ENCODE measurements at places on chromosomes 1 and 21. TPM values are rescaled to one million over a fixed set of nuclear protein-coding genes. Genes with fewer than 3 reads are reported as not detected.

The KCNE1 gene
- total RNA-seq, result 11.1 TPM

DNA sequence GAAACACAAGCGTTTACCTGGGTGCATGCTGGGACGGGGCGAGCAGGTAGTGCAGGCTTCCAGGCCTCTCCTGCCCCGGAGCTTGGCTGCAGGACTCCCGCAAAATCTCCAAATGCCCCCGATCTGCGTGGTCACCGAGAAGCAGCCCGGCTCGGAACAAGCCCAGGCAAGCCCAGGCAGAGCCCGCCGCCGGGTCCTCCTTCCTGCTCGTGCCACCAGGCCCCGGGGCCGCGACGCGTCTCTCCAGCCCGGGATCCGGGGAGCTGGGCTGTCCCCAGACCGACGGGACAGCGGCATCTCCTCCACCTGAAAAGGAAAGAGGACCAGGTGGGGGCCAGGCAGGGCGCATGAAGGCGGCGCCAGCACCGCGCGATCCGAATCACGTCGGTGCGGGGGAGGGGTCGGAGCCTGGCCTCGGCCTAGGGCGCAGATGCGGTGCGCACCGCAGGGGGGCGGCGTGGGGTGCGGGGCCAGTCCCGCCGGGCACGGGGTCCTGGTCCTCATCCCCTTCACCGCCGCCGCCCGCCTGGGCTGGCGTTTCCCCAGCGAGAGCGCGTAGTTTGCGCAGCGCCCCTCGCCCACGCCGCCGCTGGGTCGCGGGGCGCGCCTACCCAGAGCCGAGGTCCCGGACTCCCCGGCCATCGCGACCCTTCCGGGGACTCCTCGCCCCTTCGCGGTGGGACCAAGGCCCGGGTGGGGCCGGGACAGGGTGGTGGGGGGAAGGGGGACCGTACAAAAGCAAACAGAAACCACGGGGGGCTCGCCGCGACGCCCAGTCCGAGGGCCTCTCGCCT, 52.4 kb upstream of the H6PD start:
- peak; percentile 84 for DNase-seq

DNA sequence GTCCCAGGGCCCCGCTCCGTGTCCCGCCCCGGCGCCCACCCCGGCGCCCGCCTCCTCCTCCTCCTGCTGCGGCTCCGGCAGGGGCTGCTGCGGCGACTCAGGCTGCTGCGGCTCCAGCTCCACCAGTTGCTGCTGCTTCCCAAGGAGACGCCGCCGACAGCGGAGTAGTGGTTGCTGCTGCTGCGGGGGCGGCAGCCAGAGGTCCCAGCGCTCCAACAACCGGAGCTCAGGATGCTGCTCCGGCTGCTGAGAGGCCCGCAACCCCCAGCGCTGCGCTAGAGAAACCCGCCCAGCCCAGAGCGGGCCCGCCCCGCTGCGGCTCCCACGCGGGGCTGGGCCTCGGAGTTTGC, 1.1 kb downstream of the CRCT1 start:
- DNase-seq, result no peak

- DNase-seq, result no peak
These were observed 88.0 kb upstream of the IVNS1ABP start for GRCh38 chr1:185404907-185405568.

DNA sequence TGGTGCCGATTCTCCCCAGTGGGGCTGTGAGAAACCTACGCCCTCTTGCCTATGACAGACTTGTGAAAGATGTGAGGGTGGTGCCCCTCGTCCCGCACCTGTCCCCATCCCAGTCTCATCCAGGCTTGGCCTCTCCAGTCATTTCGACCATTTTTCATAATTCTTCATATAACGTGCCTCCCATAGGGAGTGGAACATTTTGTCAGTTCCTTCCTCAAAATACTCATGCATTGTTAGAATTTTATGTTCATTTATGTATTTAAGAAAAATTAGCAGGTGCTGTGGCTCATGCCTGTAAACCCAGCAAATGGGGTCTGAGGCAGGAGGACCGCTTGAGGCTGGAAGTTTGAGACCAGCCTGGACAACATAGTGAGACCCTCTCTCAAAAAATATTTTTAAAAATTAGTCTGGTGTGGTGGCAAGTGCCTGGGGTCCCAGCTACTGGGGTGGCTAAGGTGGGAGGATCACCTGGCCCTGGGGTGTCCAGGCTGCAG, 19.7 kb upstream of the SMPDL3B start:
- DNase-seq, result no peak

DNA sequence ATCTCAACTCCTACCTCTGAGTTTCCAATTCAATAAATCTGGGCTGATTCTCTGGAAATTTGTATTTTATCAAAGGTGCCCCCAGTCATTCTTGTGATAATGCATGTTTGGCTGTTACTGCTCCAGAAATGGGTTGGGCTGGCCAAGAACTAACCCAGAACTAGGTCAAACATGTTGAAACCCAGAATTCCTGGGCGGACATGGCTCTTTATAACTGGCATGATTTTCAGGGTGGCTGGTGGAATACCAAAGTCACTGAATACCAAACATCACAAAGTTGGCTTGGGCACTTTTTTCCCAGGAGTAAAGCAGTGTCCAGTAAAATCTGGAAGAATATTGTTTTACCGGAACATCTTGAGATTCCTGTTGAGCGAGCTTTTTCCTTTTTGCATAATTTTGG, 89.4 kb upstream of the S1PR1 start:
- no peak for DNase-seq

The FCRLB gene
- 2.3 TPM for total RNA-seq

DNA sequence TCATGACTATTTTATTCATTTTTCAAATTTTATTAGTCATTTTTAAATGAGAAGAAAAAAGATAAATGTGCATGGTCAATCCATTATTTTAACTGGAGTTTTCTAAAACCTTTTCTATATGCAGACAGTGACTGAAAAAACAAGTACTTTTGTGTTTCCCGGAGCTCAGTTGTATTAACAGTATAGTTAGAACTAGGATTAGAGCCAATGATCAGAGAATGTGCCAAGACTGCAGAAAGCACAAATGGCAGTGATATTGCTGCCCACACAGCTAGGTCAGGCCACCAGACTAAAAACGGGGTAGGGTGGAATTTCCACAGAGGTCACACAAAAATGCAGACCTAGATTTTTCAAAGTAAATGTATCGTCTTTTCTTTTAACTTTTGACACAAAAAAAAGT, 163.1 kb upstream of the GRIK3 start:
- DNase-seq, result no peak

The GJA9 gene
- not detected for total RNA-seq

- no peak for DNase-seq
These were observed 91.9 kb downstream of the AK5 start for GRCh38 chr1:77373702-77374101.

The RAP1GAP gene
- 12.1 TPM for total RNA-seq

- DNase-seq, result no peak
These were observed 56.5 kb upstream of the PLA2G4A start for GRCh38 chr1:186772228-186772627.

DNA sequence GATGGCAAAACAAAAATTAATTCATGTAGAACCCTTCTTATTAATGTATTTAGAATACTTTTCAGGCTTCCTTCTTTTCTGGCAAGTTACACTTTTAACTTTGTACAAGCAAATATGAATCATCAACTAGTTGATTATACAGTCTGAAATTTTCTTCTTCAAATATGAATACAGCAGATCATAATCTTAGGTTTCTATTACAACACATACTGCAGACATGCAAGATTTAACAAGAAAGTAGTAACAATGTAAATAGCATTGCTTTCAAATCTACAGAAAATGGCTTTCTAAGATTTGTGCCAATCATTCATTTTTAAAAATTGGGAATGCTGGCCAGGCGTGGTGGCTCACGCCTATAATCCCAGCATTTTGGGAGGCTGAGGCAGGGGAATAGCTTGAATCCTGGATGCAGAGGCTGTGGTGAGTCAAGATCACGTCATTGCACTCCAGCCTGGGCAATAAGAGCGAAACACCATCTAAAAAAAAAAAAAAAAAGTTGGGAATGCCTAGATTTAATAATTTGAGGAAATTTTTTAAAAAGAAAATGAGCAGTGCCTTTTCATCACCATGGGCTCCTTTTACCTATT, 68.4 kb upstream of the DPYD start:
- no peak for DNase-seq

The GPR3 gene
- total RNA-seq, result 0.28 TPM

DNA sequence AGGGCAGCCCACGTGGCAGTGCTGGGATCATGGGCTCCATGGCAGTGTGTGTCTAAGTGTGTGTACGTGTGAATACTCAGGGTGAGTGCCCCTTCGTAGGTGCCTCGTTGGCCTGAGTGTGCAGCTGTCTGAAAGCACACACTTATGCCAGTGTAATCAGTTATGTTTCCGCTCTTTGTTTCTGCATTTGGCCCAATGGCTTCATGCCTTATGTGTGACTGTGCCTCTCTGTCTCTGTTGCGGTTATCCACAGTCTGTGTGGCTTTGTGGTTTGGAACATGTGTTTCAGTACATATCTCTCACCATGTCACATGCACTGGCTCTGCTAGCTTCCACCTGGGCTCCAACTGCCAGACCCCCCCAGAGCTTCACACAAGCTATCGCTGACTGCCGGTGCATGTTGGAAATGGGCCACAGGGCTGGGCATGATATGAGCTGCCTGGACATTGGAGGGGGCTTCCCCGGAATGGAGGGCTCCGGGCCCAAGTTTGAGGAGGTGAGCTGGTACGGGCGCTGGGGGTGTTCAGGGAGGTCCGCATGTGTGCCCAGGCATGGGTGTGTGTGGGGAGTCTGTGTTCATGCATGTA, 70.3 kb upstream of the TINAGL1 start:
- DNase-seq, result no peak

The CHIA gene
- total RNA-seq, result not detected

All from spleen (tissue), 13 donors.